ENCODE measurements at places on chromosomes 4 and X.

DNA sequence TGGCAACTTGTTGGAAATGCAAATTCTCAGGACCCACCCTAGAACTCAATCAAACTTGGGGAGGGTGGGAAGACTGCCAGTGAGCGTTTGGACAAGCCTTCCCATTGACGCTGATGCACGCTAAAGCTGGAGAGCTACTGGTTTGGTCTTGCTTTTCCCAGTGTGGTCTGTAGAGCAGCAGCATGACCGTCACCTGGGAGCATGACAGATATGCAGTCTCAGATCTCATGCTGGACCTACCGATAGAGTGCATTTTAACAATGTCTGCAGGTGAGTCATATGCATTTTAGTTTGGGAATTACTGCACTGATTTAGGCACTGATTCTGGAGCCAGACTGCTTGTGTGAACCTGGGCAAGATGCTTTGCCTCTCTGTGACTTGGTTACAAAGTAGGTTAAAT, 27.2 kb downstream of the HPF1 start:
- DNase-seq: no peak

DNA sequence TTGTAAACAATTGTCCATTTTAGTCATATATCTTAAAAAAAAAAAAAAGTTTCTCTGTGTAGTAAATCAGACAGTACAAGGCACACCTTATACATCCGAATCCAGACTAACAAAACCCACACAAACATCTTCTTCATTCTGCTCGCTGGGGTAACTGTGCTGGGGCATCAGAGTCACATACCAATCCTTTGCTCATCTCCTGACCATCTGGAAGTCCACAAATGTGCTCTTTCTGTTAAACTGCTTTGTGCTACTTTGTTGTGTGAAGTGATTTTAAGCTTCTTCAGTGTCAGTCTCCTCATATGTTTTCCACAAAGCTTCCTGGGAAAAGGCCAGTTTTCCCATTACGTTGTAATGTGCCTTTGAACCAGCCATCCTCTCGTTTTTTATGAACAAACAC, 86.2 kb upstream of the CBR4 start:
- no peak for DNase-seq

DNA sequence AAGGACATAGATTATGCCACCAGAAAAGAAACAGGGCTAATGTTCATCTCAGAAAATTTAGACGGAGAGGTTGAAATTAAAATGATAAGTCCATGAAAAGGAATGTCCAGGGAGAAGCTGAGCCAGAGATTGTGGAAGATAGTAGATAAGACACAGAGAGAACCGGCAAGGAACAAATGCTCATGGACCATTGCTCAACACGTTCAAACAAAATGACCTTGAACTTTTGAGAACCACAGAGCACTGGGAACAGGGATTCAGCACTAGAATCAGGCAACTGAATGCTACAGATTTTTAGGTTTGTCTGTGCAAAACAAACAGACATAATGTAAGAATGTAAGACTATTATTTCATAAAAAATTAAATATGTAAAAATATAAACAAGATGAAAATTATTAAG, 206.3 kb downstream of the PDGFC start:
- DNase-seq: no peak

DNA sequence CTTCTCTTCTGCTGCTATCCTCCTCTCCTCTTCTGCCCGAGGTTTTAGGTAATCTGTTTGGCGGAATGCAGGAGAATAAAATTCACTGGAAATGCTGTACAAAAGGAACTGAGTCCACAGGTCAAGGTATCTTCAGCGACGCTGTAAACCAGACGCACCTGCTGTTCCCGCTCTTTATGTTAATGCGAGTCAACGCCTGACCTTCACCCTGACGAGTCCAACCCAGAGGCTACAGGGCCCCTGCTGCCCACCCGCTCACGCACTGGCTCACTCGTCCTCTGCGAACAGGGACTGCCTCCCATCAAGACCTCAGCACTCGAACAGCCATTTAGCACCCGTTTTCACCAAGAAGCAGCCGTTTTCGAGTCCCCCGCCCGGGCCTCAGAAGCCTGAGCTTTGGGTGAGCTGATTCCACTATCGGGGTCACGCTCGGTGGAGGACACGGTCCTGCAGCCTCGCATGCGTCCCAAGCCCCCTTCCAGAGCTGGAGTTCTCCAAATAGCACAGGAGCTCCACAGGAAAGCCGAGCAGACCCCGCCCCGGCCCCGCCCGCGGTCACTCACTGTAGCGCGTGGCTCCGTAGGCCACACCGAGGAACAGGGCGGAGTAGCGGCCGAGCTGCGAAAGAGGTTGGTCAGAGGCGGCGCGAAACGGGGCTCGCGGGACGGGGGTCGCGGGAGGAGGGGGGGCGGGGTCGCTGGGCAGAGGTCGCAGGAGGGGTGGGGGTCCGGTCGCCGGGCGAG, 556 bp downstream of the ATP5ME start:
- DNase-seq: no peak

- peak; percentile 32 for DNase-seq
These were observed 11.0 kb upstream of the EIF4E start for GRCh38 chr4:98939892-98940298.

GRCh38 chr4:121253961-121254360, 89.8 kb upstream of the TNIP3 start:
- no peak for DNase-seq

- no peak for DNase-seq
These were observed 15.8 kb downstream of the CYTL1 start for GRCh38 chr4:5003372-5003857.

DNA sequence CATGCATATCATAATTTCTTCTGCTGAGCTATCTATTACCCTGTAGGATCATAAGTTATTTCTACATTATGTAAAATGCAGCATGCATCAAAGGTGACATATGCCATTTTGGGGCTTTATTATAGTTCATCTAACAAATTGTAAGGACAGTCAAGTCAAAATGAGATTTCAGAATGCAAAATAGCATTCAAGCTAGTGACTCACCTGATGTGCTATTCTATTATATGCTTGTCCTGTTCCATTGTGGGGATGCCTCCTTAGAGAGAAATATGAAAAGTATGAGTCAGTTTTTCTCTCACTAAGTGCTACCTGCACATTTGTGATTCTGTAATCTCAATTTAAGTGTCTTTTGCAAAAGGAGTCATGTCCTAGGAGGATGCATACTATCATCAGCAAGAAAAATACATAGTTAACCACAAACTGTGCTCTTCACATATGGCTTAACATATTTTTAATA, 647.0 kb upstream of the PCDH10 start:
- DNase-seq: peak; percentile 0

DNA sequence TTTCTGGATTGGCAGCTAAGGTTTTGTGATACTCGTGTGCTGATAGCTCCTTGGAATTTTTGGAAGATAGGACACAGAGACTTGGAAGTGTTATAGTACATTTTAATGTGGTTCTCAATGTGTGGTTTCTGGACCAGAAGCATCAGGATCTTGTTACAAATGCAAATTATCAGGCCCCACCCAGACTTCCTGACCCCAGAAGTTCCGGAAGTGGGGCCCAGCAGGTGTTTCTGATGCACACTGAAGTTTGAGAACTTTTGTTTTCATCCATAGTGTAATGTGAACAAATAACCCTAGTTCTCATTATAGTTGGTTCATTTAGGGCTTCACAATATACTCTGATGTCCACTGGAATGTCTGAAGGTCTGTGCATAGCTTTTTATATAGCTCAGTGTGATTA, 49.6 kb downstream of the LAMP2 start:
- no peak for DNase-seq

GRCh38 chrX:56783450-56783831, 54.4 kb downstream of the NBDY start:
- peak; percentile 74 for DNase-seq

Measured in activated CD4-positive, alpha-beta T cell treated with anti-CD3 and anti-CD28 coated beads, Interleukin-2, Interleukin-4, amounts not matched to agents 100 ng/mL and 50 ng/mL, durations not matched to agents 16 hours and 8 hours (primary cell).